ENCODE measurements at places on chromosomes 1 and 21. TPM values are rescaled to one million over a fixed set of nuclear protein-coding genes. Genes with fewer than 3 reads are reported as not detected.

Gene VSIG8
- not detected for polyA plus RNA-seq

Gene TMPRSS15
- polyA plus RNA-seq, result not detected

Gene MROH9
- polyA plus RNA-seq, result not detected

Gene OR6K3
- polyA plus RNA-seq, result not detected

Gene DNAI4
- 4.2 TPM for polyA plus RNA-seq

Gene TSPAN1
- polyA plus RNA-seq, result 0.38 TPM

Gene LYPLAL1
- polyA plus RNA-seq, result 33.7 TPM

Gene GRIK3
- not detected for polyA plus RNA-seq

Gene PEAR1
- 1.2 TPM for polyA plus RNA-seq

GRCh38 chr1:20223551-20224419 is 37.5 kb upstream of the PLA2G2C start:
- no peak for DNase-seq

DNA sequence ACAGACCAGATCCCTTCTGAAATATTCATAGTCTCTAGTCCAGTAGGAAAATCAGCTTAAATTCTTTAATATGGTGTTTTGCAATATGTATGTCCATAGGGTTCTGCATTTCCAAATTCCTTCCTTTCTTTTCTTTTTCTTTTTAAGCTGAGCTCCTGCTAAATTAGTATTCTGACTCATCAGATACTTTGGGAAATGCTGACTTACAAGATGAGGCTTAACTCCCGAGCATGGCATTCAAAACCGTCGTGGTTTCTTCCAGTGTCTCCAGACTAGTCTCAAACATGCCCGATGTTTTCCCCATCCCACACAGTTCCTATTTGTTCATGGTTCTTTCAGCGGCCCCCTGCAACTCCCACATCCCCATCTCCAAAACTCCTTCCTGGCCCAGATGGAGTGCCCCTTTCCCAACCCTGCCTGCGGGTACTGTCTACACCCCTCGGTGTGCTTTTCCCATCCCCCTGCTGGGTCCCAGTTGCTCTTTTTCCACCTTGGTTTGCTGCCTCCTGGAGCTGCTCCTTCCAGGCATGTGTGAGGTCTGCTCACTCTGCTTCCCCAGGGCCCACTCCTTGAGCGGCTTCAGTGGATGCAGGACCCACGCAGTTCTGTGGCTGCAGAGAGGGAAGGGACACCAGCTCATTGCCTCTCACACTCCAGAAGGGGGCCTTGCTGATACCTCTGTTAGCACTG is 19.5 kb upstream of the ETV3 start:
- DNase-seq, result peak; percentile 73

DNA sequence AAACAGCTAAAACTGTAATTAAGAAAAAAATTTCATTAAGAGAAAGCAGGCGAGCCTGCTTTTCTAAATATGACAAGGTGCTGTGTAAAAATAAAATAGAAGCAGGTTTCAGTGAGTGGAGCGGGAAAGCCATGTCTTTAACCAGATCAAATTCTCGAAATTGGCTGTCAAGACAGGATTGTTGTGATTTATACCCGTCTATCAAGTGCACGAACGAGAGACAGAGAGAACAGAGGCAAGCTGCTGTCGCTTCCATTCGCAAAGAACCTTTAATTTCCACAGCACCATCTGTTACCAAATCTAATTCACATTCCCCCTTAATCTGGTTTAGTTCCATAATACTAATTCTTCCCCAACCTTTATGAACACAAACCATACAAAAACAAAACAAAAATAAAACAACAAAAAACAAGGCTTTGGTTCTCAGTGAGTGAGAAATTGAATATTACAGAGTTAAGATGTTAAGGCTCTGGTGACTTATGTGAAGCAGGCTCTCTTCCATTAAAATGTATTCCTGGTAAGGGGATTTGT is 35.0 kb downstream of the ESRRG start:
- DNase-seq, result no peak

- no peak for DNase-seq
These were observed 122.2 kb downstream of the NOS1AP start for GRCh38 chr1:162191396-162192305.

DNA sequence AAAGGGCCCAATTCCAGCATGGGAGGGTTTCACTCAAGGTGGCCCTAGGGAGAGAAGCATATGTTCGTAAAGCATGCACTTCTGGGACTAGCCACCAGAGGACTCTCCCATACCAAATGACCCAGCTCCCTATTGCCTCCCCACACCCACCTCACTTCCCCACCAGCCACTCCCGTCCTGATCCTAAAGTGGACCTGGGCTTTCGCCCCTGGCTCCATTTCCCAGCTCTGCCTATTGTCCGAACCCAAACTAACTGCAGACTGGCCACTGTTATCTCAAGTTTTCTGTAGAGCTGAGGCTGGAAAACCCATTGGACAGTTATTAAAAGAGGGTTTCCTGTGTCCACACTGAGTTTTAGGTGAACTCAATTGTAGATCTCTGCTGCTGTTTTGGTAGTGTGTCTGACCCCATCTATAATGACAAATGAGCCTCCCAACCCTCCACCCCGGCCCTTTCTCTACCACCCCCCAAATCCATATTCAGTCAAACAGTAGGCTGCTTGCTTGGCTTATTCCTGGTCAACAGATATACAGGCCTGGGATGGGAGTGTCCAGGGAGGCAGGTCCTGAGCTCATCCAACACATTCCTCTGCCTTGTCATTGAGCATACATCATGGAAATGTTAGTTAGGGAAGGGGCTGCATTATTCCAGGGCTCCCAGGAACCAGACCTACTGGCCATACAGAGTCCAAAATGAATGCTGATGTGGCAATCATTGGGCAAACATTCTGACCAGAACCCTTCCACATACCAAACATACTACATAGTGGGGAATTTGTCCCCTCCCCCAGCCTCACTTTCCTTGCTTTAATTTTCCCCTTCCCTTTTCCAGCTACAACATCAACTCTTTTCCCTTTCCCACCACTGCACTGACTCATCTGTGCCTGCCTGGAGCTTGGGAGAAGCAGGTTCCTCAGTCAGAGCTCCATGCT is 59.2 kb downstream of the ABCA4 start:
- DNase-seq, result peak; percentile 81

- DNase-seq, result no peak
These were observed 36.9 kb downstream of the RAP1GAP start for GRCh38 chr1:21631944-21632887.

- DNase-seq, result no peak
These were observed 284.2 kb upstream of the LRRC7 start for GRCh38 chr1:69283516-69283915.

- no peak for DNase-seq
These were observed 11.6 kb downstream of the GJA5 start for GRCh38 chr1:147748676-147749350.

DNA sequence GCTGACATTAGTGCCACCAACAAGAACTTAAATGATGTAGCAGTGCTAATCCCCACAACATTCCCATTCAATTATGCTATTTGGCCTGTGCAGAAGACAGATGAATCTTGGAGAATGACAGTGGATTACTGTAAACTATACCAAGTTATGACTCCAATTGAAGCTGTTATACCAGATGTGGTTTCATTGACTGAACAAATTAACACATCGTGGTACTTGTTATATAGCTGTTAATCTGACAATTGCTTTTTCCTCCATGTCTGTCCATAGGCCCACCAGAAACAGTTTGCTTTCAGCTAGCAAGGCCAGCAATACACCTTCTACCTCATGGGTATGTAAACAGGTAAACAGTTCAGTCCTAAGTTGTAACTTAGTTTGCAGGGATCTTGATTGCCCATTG is 101.1 kb downstream of the S1PR1 start:
- DNase-seq, result no peak

DNA sequence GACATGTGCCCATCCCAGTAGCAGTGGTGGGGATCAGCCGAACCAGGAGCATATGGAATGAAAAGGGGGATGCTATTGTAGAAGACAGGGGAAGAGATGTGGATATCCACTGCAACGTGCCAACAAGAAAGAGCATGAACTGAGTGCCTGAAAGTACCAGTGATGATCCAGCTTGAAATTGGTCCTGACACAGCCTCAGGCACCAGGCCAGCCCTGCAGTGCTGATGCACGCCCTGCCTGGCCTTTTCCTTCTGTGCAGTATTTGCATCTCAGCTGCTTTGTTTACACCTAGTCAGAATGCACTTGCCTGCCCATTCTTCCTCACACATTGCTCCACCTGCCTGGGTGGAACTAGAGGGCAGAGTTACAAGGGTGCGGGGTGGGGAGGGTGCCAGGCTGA is 50.3 kb upstream of the ARTN start:
- no peak for DNase-seq

DNA sequence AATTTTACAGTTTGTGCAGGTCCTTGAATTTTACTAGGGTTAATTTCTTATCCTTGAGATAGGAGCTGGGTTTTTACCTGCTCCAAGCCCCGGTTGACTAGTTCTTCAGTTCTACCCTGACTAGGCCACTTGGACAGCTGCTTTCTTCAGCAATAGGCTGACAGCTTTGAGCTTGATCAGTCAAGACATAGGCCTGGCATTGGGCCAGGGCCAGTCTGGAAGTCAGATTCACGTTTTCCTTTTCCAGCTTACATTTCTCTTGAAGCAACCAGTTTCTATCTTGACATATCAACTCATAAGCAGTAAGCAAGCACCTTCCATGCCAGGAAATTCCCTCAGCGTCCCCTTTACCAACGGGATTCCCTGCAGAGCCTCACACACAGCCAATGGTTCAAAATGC is 63.7 kb upstream of the AJAP1 start:
- DNase-seq, result no peak
